ENCODE measurements at places on chromosomes 2 and 18.

GRCh38 chr18:68429841-68430240, 285.1 kb downstream of the TMX3 start:
- no peak for DNase-seq

DNA sequence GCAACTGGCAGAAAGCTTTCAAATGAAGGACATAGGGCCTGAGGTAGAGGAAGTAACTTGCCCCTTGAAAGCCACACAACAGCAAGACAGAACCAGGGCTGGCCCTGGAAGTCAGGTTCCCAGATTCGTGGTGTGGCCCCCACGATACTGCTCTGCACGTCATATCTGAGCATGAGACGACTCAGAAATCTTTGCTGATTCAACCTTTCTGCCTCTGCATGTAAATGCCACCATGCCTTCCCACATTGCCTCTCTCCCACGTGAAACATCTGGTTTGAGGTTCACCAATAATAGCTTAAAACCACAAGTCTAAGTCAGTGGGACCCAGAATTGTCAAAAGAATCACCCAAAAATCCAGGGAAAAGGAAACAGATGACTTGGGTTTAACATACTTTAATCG, 214.0 kb upstream of the TRIB2 start:
- no peak for DNase-seq

DNA sequence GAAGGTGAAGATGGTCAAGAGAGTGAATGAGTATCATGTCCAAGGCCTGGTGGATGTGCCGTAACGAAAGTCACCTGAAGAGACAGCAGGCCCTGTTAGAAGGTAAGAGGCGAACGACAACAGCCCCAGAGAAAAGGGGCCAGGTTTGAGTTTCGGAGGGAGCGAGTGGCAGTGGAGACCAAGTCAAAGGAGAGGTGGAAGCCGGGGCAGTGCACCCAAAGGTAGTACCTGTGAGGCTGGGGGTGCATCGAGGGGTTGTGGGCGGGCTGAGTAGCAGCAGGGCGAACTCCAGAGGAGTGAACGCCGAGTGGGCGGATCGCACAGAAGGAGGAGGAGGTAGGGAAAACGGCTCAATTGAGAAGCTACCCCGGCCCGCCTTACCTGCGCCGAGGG, 358 bp downstream of the USP37 start:
- no peak for DNase-seq

GRCh38 chr2:8720741-8721140, 38.9 kb downstream of the ID2 start:
- no peak for DNase-seq

GRCh38 chr2:32358111-32358482, 1.3 kb downstream of the BIRC6 start:
- DNase-seq: no peak

GRCh38 chr2:58680755-58681310, 439.7 kb upstream of the FANCL start:
- no peak for DNase-seq

GRCh38 chr18:8948011-8948410, 154.5 kb upstream of the NDUFV2 start:
- DNase-seq: no peak

DNA sequence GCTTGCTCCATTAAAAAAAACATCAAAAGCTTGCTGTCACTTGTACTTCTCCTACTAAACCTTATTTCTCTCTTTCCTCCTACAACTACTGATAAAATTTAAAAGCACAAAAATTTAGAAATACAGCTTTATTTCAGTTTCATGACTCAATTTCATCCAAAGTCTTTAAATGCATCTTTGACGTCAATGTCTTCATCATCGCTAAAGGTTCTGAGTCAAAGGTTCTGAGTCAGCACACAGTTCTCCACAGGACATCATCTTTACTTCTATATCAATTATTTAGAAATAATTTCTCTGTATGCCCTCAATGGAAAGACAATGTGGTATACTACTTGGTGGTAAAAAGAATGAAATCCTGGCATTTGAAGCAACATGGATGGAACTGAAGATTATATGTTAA, 163.9 kb upstream of the DNMT3A start:
- no peak for DNase-seq

GRCh38 chr2:189407281-189408209, 33.7 kb upstream of the WDR75 start:
- peak; percentile 57 for DNase-seq

- no peak for DNase-seq
Measured at GRCh38 chr2:70851704-70852103, 16.1 kb upstream of the CD207 start.
